NCI-H1694 (cell line): ENCODE measurements at places on chromosomes 2 and 18.

GRCh38 chr2:147916067-147916466, 71.2 kb downstream of the ACVR2A start:
- DNase-seq, result no peak

- DNase-seq, result peak; percentile 92
Observed at GRCh38 chr2:157203651-157204050, 53.9 kb upstream of the GALNT5 start.

GRCh38 chr2:237453671-237454070, 33.4 kb upstream of the MLPH start:
- no peak for DNase-seq

- no peak for DNase-seq
Observed at GRCh38 chr2:85956646-85957039, 67.9 kb upstream of the ST3GAL5 start.

GRCh38 chr2:126535408-126535807, 120.5 kb upstream of the GYPC start:
- DNase-seq, result no peak

GRCh38 chr18:13570856-13571495, 155.4 kb downstream of the FAM210A start:
- DNase-seq, result no peak

DNA sequence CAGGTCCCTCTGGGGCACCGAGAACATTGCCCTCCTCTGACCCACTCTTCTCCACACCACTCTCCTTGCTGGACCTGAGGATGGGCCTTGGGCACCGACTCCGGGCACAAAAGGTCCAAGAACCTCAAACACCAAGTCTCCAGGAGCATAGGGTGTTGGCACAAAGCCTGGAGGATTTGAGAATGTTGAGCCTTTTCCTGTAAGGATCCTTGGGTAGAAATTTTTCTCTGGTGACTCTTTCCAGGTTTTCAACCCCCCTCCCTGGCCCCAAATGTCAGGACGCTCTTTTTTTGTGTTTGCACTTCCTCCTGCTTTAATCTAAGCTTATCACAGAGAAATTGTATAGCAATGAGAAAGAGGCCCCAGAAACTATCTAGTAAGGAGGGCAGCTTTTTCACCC, 9.2 kb downstream of the SPR start:
- no peak for DNase-seq

DNA sequence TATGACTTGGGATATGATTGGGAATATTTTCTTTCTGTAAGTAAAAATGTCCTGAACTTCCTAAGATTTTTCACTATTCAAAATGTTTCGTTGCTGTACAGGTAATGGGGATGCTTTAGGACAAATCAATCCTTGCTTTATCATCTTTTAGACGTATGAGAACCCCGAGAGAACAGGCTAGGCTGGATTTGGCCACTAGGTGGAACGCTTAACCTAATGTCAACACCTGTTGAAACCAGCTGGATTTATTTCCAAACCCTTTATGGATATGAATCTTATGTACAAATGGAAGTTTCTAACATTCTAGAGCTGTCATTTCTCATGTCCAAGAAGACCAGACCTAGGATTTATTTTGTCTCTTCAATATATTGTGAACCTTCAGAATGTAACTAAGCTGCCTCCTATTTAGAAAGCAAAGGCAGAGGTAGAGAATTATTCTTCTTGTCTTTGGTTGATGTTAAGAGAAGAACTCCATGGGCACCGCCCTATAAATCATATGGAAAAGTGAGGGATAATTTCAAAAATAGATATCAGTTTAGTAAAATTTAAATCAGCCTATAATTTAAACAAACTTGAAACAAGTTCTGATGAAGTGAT, 96.7 kb downstream of the PMAIP1 start:
- peak; percentile 50 for DNase-seq

GRCh38 chr2:239322416-239323086, 78.3 kb downstream of the HDAC4 start:
- DNase-seq, result no peak

DNA sequence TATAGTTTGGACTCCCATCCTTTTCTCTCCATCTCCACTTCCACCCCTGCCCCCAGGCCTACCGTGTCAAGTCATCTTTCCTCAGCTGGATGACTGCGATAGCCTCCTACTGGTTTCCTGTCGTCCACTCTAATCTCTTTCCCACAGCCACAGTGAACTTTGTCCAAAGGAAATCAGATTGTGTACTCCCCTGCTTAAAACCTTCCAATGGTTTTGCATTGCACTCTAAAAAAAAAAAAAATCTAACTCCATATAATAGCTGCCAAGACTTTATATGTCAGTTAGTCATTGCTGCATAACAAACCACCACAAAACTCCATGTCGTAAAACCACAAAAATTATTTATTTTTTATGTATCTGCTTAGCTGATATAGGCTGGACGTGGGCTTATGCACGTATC, 160.2 kb upstream of the CCDC68 start:
- DNase-seq, result no peak

- no peak for DNase-seq
Observed at GRCh38 chr2:239602290-239603282, 201.8 kb upstream of the HDAC4 start.

DNA sequence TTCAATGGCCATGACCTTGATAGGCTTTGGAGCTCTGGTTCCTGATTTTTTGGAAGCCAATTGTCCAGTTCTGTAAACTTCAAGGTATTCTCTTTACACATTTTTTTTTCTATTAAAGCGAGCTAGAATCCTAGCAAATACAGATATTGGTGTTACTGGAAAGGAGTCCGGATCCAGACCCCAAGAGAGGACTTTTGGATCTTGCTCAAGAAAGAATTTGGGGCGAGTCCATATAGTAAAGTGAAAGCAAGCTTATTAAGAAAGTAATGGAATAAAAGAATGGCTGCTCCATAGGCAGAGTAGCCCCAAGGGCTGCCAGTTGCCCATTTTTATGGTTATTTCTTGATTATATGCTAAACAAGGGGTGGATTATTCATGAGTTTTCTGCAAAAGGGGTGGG, 45.1 kb downstream of the CD8B2 start:
- no peak for DNase-seq

DNA sequence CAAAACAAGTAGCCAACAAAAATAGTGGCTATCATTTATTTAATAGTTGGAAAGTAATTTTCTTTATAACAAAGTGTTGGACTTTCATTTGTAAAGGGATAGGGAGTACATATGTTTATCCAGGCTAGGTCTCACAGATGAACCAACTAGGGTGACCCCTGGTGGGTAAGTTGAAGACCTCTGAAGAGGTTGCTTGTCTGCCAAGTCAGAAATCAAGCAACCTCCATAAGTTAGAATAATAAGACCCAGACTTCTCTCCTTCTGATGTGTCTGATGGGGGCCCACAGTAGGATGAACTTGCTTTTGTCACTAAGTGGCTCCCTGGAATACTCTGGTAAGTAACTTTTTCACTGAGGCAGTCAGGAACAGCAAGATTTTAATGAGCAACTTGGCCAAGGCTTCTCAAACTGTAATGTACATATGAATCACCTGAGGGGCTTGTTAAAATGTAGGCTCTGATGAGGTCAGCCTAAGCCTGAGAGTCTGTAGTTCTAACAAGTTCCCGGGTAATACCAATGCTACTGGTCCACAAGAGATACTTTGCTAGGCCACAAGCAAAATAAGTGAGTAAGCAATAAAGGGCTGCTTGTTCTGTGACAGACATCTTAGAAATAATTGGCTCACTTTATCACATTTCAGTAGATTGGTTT, 319.6 kb downstream of the PIK3C3 start:
- no peak for DNase-seq

DNA sequence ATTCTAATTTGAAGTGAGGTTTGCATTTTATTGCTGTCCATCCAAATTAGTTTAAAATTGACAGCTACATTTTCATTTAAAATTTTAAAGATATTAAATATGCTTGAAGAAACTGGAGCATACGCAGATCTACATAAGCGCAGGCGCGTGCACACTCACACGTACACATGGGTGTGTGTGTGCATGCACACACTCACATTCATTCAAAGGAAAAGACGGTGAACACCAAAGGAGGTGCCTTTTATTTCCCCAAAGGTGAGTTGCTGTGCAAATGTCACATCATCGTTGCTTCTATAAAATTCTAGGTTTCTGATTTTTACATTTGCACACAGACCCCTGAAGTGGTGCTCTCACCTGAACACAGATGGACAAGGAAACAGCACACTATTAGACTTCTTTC, 194.2 kb downstream of the GRB14 start:
- DNase-seq, result no peak

DNA sequence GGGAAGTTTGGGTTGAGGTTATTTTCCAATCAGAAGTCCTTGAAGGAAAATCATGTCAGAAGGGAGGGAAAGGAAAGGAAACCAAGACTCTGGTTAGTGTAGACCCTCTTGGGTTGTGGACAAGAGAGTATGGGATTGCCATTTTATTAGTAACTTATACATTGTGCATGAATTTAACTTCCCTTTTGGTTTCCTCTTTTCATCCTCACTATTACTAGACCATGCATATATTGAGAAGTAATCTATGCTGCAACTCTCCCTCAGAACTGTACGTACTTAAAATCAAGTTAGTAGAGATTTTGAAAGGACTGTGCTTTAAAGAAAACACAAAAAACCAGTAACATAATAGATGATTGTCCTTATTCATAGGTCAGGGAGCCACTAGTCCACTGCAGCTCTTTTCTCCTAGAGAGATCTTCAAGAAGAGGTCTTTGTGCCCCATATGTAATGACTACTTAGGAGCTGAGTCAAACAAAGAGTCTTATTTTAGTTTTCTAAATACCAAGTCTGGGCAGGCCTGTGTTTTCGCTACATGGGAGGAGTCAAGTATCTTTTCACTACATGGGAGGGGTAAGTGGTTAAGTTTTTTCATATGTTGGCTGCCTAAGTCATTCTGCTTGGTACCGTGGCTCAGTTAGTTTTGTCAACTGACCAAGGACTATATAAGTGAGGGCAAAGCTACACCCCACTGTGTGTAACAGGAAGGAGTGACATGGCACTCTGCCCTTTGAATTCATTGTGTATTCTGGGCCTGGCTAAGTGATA, 25.2 kb upstream of the FAM117B start:
- no peak for DNase-seq

DNA sequence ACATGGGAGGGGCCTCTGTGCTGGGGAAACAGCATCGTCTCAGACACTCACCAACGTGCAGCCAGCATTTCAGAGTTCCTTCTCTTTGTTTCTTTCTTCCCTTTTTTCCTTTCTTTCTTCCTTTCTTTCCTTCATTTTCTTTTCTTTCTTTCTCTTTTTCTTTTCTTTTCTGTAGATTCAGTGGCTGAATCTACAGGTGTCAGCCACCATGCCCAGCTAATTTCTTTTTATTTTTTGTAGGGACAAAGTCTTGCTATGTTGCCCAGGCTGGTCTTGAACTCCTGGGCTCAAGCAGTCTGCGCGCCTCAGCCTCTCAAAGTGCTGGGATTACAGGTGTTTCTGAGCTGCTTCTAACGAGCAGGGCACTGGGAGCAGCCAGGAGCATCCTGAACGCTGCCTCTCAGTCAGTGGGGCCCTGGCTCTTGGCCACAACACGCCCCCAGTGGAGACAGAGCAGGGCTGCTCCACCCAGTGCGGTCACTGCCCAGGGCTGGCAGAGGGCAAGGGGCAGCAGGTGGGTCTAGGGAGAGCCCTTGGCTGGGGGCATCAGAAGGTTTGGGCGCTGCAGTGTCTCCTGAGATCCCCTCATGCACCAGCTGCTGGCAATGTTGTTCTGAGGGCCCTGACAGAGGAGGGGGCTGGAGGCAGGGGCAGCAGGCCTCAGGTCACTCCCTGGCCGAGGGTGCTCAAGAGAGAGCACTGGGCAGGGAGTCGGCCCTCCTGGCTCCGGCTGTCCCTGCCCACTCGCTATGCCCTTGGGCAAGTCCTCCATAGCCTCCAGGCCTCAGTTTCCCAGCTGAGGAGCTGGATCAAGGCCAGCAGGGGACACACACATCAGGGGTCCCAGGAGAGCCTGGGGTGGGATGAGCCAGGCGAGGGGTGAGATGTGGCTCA, 4.7 kb upstream of the KLHL30 start:
- no peak for DNase-seq

DNA sequence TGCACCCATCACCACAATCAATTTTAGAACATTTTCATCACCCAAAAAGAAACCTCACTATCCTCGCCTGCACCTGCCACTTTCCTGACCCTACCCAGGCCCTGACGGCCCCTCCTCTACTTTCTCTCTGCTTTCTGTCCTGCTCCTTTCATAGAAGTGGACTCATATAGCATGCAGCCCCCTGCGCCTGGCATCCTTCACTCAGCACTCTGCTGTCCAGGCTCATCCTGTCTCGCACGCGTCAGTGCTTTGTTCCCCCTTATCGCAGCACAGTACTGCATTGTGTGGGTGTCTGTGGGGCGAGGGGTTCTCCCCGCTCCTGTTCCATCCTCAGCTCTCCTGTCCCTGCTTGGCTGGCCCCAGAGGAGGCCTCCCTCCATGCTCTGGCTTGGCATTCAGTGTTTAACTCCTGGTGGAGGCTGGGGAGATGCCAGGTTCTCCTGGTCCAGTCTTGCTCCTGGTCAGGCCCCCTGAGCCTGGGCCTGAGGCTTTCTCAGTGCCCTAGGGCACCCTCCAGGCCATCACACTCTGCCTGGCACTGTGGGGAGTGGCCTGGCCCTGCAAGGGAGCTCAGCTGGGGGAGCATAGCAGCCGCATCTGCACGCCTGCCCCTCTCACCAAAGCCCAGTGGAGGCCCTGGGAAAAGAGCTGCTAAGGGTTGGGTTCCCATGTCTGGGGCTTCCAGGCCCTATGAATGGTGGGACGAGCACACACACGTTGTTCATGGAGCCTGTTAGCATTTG, 6.6 kb upstream of the TUBB6 start:
- DNase-seq, result no peak

DNA sequence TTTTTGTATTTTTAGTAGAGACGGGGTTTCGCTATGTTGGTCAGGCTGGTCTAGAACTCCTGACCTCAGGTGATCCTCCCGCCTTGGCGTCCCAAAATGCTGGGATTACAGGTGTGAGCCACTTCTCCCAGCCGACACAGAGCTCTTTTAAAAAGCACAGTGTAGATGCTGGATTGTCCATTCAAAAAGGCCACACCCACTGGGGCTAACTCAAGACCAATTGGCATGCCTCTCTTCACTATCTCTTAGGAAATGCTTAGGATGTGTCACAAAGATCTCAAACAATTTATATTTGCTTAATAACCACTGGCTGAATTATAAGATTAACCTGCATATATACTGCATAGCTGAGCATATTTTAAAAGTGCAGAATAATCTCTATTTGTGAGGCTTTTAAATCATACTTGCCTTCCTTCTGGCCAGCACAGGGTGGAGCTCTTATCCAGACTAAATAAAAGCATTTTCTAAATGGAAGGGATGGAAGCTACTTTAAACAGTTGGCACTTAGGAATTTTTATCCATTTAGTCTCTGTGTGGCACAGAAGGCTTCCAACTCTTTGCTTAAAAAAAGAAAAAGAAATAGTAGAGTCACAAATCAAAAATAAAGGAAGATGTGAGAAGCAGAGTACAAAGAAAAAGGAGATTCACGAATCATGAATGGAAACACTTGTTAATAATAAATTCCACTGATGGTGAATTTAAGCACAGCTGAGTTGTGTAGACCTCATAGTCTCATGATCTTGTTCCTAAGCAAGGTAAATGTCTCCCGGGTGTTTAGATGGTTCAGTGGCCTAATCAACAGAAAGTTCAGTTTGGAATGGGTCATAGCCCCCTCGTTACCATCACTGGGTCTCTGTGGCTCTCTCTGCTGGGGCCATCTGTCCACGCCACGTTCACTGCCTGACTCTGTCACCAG, 22.4 kb downstream of the CRYGD start:
- DNase-seq, result peak; percentile 18
